ENCODE measurements at places on chromosomes 4 and X.

DNA sequence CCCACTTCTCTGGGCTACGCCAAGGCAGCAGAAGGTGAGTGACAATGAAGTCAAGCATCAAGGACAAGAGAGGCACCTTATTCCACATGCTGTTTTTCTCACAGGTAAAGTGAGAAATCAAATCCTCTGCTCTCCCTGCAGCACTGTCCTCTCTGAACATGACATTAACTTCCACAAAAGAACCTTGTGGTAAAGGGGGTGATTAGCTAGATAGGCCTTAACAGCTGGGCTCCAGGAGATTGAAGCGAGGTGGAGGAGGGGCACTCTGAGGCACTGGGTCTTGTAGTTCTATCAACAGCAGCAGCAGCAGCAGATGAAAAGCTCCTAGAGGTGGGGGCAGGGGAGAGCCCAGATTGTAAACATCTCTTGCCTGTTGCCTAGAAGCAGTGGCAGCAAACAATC, 96.8 kb upstream of the CXXC4 start:
- no peak for DNase-seq

DNA sequence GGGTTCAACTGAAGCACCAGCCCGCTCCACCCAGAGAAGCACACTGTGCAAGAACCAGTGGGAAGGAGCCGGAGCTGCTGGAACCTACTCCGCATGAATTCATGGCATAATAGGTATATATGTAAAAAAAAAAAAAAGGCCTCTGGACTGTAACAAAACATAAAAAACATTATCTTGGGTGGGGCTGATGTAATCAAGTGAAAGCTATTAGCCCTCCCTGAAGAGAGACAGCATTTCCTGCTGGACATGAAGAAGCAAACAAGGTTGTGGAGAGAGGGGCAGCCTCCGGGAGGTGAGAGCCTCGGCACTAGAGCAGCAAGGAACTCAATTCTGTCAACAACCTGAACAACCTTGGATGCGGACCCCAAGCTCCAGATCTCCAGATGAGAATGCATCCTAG, 50.7 kb downstream of the PLAC1 start:
- DNase-seq, result no peak

GRCh38 chr4:140152013-140152703, 1.8 kb downstream of the MAML3 start:
- peak; percentile 66 for DNase-seq

DNA sequence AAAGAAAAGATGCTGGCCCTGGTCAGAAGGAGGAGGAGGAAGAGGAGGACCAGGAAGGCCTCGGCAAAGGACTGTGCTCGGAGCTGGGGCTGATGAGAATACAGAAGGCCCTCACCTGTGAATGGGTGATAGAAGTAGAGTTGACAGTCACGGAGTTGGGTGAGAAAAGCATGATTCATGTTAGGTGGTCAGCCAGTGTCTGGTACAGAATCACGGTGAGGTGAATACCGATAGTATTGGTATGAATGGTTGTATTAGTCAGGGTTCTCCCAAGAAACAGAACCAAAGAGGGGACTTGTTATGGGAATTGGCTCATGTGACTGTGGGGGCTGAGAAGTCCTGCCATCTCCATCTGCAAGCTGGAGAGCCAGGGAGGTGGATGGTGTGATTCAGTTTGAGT, 32.5 kb upstream of the FAM156A start:
- no peak for DNase-seq

GRCh38 chrX:124392794-124393193, 46.4 kb downstream of the SH2D1A start:
- DNase-seq, result no peak

GRCh38 chr4:8726344-8726851, 133.8 kb downstream of the CPZ start:
- DNase-seq, result no peak

DNA sequence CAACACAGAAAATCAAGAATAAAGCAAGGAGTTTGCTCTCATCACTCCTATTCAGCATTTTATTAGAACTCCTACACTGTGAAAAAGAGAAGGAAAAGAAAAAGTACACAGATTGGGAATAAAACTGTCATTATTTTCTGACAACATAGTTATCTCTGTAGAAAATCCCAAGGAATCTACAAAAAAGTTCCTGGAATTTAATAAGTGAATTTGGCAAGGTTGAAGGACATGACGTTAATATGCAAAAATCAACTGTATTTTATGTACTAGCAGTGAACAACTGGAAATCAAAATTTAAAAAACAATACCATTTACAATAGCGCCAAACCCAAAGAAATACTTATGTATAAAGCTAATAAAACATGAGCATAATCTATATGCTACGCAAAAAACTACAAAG, 26.3 kb downstream of the CHIC2 start:
- no peak for DNase-seq

DNA sequence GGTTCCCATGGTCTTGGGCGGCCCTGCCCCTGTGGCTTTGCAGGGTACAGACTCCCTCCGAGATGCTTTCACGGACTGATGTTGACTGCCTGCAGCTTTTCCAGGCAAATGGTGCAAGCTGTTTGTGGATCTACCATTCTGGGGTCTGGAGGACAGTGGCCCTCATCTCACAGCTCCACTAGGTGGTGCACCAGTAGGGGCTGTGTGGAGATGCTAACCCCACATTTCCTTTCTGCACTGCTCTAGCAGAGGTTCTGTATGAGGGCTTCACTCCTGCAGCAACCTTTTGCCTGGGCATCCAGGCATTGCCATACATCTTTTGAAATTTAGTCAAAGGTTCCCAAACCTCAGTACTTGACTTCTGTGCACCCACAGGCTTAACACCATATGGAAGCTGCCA, 176.1 kb downstream of the DCAF12L1 start:
- no peak for DNase-seq

GRCh38 chr4:123127875-123128274, 205.5 kb upstream of the NUDT6 start:
- no peak for DNase-seq

DNA sequence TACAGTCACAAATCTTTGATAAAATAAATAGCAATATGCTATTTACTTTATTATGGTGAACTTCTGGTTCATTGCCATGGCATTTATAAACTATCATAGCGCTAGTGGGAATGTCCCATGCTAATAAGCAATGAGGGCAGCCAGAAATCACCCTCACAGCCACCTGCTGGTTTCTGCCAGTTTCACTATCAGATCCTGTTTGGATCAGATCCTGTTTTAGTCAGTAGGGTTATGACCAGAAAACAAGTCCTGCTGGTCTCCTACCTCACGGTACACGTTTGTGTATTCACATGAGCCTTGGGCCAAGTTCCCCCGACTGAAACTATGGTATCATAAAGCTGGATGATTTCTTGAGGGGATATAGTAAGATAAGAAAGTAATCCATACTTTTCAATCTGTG, 17.7 kb downstream of the FOXR2 start:
- DNase-seq, result no peak

- no peak for DNase-seq
Observed at GRCh38 chrX:109501176-109501575, 19.3 kb upstream of the GUCY2F start.

- no peak for DNase-seq
Observed at GRCh38 chr4:147975933-147976928, 244.3 kb downstream of the ARHGAP10 start.

GRCh38 chrX:43557792-43558191, 98.3 kb upstream of the MAOA start:
- peak; percentile 40 for DNase-seq

GRCh38 chrX:40897718-40898270, 162.5 kb upstream of the MED14 start:
- DNase-seq, result no peak

- DNase-seq, result no peak
Observed at GRCh38 chrX:24266996-24267395, 46.9 kb downstream of the SUPT20HL2 start.

DNA sequence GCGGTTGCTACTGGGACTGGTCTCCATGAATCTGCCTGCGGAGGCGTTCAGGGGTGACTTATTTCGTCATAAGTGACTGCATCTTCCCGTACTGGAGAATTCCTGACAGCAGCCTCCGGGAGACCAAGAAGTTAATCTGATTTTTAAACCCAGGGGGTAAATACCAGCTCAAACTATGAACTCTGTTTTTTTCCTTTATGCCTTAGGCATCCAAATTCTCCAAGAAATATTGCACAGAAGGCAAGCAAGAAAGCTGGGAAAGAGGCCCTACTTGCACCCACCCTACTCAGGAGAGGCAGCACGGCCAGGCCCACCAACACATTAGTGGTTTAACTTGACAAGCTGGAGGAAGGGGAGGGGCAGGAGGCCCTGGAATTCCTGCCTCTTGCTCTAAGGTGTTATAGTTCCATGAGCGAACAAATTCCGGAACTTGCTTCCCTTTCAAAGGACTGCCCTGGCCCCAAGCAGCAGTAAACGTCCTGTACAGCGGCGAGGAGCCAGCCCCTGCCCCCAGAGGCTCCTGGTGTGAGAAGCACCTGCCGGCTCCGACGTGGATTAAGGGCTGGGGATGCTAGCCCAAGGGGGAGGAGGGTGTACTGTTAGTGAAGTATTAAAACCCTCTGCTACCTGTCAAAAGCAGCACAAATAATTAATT, 177.2 kb downstream of the AFAP1 start:
- DNase-seq, result no peak

- peak; percentile 62 for DNase-seq
Observed at GRCh38 chrX:154443992-154444754, at the start of gene FAM50A. FAM50A (plus strand) TSS chrX:154444141; CDS start chrX:154444236, 95 bp downstream.

DNA sequence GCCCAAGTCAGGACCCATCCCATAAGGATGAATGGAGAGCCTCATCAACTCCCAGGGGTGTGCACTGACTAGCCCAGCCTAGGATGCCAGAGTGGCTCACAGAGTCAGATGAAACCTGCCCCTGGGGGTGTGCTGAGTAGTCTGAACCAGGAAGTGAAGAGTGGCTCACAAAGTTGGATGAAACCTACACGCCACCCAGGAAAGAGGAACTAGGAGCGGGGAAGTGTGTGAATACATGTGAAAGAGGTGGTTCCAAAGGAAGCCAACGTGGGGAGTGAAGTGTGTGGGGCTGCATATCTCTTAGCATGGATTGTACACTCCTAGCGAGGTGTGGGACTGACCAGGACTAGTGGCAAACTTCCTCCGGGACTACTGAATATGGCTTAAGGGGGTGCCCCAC, 902.1 kb upstream of the NDST4 start:
- no peak for DNase-seq
